Glutamatergic neuron (in vitro differentiated cells): ENCODE measurements at places on chromosomes 2 and 18. TPM values are rescaled to one million over a fixed set of nuclear protein-coding genes. Genes with fewer than 3 reads are reported as not detected.

- no peaks in the 10 kb centered on the region for H3K36me3 ChIP-seq
- DNase-seq = no peak
- no peak overlapping the region for H3K4me3 ChIP-seq
These were observed 128.2 kb upstream of the UXS1 start for GRCh38 chr2:106322281-106322680.

GRCh38 chr2:240670950-240671349 is 11.7 kb downstream of the AQP12B start:
- H3K4me1 ChIP-seq = no peaks in the 10 kb centered on the region
- no peak for DNase-seq
- no peak overlapping the region for H3K27ac ChIP-seq
- H3K4me3 ChIP-seq = no peak overlapping the region
- peaks cover 9% of the 10 kb centered on the region for H3K27me3 ChIP-seq

DNA sequence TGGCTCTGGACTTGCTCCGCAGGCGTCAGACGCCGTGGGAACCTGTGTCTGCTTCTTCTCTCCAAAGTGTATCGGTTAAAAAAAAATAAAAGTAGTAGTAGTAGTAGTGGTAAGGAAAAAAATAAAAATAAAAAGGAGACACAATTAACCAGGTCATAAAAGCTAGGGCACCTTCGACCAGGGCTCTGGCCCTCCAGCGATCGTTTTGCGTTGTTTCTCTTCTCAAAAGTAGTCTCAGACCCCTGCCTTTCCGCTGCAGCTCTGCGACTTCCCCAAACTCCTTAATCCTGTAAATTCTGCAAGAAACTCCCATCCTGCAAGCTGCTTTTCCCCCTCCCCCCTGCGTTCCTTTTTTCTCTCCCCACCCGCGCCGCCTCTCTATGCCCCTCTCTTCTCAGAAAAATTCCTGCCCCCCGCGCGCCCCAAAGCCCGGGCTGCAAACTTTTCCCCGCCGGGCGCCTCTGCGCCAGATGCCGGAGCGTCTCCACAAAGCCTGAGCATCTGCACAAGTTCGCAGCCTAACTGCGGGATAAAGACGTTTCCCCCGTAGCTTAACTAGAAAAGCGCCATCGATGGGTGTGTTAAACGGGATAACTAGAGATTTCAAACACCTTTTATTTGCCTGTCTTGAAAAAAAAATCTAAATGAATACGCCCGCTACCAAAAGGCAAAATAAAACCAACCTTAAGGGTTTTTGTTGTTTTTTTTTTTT is 1.8 kb upstream of the SALL3 start:
- no peaks in the 10 kb centered on the region for H3K36me3 ChIP-seq
- DNase-seq = no peak
- H3K27me3 ChIP-seq = peaks cover 31% of the 10 kb centered on the region
- peak overlapping the region; percentile 33 for H3K27ac ChIP-seq
- H3K4me1 ChIP-seq = peaks cover 30% of the 10 kb centered on the region

DNA sequence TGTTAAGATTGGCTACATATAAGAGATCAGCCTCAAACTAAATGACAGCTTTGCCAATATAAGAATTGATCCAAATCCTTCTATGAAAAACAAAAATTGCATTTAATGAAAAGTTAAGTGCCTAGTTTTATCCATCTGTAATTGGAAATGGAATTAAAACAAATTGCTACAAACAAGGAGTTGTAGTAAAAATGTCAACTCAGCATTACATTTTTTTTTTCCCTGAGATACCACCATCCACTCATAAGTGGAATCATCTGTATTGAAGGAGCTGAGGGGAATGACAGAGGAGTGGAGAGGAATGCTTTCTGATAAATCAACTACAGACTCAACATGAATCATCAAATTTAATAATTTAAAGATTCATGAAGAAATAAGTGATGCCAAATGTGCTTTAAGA is 601.8 kb downstream of the TMEM182 start:
- peaks cover 10% of the 10 kb centered on the region for H3K4me1 ChIP-seq
- DNase-seq = no peak
- H3K36me3 ChIP-seq = no peaks in the 10 kb centered on the region

DNA sequence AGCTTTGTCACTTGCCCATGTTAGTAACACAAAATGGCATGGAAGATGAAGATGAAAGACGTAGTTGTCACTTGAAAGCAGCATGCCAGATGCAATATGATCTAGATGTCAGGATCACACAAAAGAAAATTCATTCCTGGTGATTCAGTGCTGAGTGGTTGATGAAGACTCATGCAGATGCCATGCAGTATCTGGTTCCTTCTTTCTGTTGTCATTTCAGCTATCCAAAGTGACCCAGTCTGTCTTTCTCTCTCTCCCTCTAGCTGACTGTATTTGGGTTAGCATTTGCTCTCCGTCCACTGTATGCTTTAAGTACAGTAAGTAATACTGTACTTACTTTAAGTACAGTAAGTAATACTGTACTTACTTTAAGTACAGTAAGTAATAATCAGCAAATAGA is 50.4 kb downstream of the TTN start:
- no peak overlapping the region for H3K27ac ChIP-seq
- H3K4me1 ChIP-seq = no peaks in the 10 kb centered on the region
- H3K36me3 ChIP-seq = no peaks in the 10 kb centered on the region
- H3K27me3 ChIP-seq = no peaks in the 10 kb centered on the region
- no peak overlapping the region for H3K4me3 ChIP-seq
- DNase-seq = no peak

DNA sequence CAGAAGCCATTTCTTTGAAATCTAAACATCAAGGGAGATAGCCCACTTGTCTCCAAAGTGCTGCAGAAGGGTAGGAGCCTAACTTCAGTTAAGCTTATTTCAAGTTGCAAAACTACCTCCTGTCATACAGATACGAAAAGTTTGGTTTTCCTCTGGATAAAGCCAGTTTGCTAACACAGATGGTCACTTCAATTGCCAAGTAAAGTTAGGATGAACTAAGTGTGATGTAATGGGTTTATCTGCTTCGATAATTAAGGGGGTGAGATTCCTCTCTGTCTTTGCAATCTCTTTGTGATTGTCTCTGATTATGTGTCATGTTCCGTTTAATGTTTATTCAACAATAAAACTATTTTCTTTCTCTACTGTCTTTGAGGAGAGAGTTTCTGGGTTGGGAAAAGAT is 156.4 kb downstream of the SLC39A10 start:
- DNase-seq = no peak
- no peaks in the 10 kb centered on the region for H3K4me1 ChIP-seq
- H3K36me3 ChIP-seq = no peaks in the 10 kb centered on the region
- H3K27me3 ChIP-seq = no peaks in the 10 kb centered on the region
- H3K4me3 ChIP-seq = no peak overlapping the region

The IL18R1 gene
- not detected for total RNA-seq

The TMEM169 gene
- 166 TPM for total RNA-seq

The DLX1 gene
- 0.61 TPM for total RNA-seq

The REG3G gene
- total RNA-seq = not detected

The CCDC148 gene
- total RNA-seq = 1.8 TPM
